ENCODE measurements at places on chromosomes 6 and 20.

- DNase-seq = no peak
Observed at GRCh38 chr6:92271091-92271490, 1148.3 kb downstream of the EPHA7 start.

DNA sequence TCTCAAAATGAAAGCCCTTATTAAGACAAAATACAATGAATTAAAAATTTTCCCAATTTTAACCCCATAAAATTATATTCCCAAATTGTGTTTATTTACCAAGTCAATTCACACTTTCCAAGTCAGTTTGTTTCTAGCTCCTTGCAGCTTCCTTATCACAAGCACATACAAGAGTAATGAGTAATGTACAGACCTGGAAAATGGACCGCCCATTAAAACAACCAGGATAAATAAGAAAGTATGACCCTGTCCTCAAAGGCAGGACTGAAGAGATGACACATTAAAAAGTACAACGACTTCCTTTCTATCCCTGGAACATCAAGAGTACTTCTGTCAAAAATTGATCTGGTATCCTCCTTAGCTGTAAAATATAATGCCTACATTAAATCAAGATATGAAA is 47.1 kb upstream of the TMX4 start:
- no peak for DNase-seq

- DNase-seq = no peak
Observed at GRCh38 chr20:64104667-64105451, 2.5 kb downstream of the NPBWR2 start.

- no peak for DNase-seq
Observed at GRCh38 chr6:24831771-24832716, 33.3 kb upstream of the ARMH2 start.

- DNase-seq = no peak
Observed at GRCh38 chr6:157597461-157598312, 216.7 kb downstream of the ZDHHC14 start.

GRCh38 chr20:18166241-18166881 is 28.7 kb downstream of the KAT14 start:
- DNase-seq = no peak

- no peak for DNase-seq
Observed at GRCh38 chr20:53763707-53764414, 170.2 kb upstream of the ZNF217 start.

DNA sequence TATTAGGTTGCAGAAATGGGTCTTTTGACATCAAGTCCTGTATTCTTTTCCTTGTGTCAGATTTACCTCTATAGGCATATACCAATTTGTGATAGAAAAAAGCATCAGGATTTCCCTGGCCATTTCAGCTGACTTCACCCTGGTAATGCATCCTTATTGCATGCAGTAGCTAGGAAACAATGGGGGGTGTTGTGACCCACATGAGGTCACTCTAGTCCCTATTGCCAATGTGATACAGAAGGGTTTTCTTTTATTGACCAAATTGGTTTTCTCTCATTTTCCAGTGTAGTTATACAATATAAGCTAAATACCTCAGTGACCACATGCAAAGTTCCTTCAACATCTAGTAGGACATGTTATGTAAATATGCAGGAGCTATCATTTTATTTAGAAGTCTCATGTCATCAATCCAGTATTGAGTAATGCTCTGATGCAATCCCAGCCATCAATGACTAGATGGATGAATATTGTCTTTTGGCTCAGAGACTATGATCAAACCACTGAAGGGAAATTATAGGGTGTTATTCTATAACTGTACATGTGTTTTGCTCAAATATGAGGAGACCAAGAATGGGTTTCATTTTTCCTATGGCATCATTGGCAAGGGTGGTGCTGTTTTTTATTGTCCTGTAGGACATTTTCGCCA is 177.7 kb downstream of the KLHL32 start:
- no peak for DNase-seq

GRCh38 chr6:138522611-138523010 is 23.3 kb upstream of the NHSL1 start:
- DNase-seq = no peak

- DNase-seq = no peak
Observed at GRCh38 chr6:341914-342831, 49.4 kb upstream of the IRF4 start.

- no peak for DNase-seq
Observed at GRCh38 chr20:18511571-18511970, 3.8 kb downstream of the SEC23B start.

GRCh38 chr20:2762578-2763131 is 37.8 kb downstream of the CPXM1 start:
- no peak for DNase-seq

- DNase-seq = no peak
Observed at GRCh38 chr6:15672291-15672690, 9.5 kb upstream of the DTNBP1 start.

DNA sequence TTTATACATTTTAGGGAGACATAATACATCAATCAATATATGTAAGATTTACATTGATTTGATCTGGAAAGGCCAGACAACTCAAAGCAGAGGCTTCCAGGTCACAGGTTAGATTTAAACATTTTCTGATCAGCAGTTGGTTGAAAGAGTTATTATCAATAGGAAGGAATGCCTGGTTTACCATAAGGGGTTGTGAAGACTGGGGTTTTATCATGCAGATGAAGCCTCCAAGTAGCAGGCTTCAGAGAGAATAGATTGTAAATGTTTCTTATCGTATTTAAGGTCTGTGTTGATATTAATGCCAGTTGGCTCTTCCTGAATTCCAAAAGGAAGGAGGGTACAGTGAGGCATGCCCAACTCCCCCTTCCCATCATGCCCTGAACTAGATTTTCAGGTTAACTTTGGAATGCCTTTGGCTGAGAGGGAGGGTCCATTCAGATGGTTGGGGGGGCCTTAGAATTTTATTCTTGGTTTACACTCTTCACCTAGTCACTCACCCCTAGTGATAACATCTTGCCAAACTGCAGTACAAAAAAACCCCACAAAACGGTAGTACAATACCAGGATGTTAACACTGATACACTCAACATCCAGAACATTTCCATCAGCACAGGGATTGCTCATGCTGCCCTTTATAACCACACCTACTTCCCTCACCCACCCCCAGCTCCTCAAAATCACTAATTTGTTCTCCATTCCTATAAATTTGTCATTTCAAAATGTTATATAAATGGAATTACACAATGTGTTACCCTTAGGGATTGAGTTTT is 259.6 kb upstream of the PLN start:
- no peak for DNase-seq

GRCh38 chr20:20365480-20366161 is 2.3 kb upstream of the INSM1 start:
- no peak for DNase-seq

GRCh38 chr6:83505356-83505755 is 7.0 kb upstream of the PRSS35 start:
- no peak for DNase-seq

DNA sequence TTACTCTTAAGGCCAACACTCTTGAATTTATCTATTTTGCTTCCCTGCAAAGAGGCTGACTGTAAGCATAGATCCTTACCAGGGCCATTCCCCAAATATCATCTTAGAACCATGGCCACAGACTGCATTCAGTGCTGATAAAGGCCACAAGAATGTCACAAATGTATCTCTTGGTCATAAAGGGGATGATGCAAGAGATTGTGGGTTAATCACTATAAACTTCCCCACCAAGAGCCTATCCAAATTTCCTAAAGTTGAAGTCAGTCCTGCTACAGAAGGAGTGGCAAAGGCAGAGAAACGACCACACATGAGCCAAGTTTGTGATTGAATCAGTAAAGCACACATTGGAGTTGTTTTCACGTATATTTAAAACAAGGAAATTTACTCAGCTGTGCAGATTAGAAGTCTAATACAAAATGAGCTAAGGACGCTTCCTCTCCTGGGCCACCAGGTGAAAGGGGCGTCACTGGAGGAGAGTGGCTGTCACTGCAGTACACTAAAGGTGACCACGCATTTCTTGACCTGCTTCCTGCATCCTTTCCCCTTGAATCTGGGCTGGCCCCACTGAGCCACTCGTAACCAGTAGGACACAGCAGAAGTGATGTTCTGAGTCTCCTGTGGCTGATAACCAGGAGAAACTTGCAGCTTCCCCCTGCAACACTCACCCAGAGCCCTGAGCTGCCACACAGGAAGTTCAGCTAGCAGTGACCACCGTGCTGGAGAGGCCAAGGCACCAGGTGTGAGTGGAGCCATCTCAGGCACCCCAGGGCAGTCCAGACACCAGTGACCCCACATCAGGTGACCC is 181.9 kb downstream of the SYNDIG1 start:
- DNase-seq = no peak

Measured in activated T-cell treated with anti-CD3 and anti-CD28 coated beads for 1 hour (primary cell).